ENCODE measurements at places on chromosomes 2 and 18. TPM values are rescaled to one million over a fixed set of nuclear protein-coding genes. Genes with fewer than 3 reads are reported as not detected.

Gene MOCOS
- 0.66 TPM for total RNA-seq

Gene ABCA12
- total RNA-seq, result 0.05 TPM

Gene CCDC141
- 160 TPM for total RNA-seq

Gene FHOD3
- total RNA-seq, result 1.5 TPM

Gene PRSS56
- total RNA-seq, result not detected

Gene MATN3
- 38.5 TPM for total RNA-seq

Gene MAP3K19
- not detected for total RNA-seq

Gene CFAP53
- 0.37 TPM for total RNA-seq

Gene XIRP2
- not detected for total RNA-seq

Gene RGPD3
- 0.25 TPM for total RNA-seq

Gene CXCR4
- total RNA-seq, result 454 TPM

Gene PRKAG3
- not detected for total RNA-seq

GRCh38 chr2:86233436-86233835, 34.2 kb downstream of the MRPL35 start:
- no peaks in the 10 kb centered on the region for H3K36me3 ChIP-seq
- no peak for DNase-seq
- H3K27me3 ChIP-seq, result no peaks in the 10 kb centered on the region
- H3K4me1 ChIP-seq, result no peaks in the 10 kb centered on the region
- H3K4me3 ChIP-seq, result no peak overlapping the region
- H3K27ac ChIP-seq, result no peak overlapping the region

DNA sequence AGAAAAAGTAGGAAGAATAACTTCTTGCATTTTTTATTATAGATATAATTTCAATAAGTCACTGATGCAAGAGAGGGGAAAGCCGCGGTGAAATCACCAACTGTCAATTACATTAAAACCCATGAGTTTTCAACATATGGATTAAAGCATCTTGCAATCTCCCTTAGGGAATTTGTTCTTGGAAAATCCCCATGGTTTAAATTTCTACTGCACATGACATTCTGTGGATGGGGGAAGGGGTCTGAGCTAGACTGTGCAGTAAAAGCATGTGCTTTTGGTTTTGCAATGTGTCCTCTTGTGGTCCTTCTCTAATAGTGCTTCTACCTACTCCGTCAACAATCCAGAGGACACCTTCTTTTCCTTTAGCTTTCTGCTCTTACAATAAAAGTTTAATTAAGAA, 894.0 kb downstream of the DCDC2C start:
- no peaks in the 10 kb centered on the region for H3K27me3 ChIP-seq
- no peak for DNase-seq
- H3K4me3 ChIP-seq, result no peak overlapping the region

DNA sequence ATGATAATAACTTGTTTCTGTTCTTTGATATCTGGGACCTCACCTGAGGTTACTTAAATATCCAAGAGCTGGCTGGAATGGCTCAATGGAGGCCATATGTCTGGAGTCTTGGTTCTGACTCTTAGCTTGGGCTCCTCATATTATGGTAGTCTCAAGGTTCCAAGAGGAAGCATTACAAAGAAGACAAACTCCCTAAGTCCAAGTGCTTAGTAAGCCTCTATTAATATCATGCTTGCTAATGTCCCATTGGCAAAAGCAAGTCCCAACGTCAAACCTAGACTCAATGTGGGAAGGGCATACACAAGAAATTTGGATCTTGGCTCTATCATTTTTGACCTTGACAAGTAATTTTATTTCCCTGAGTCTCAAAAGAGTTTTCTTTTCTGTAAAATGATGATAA, 49.2 kb upstream of the SPOPL start:
- H3K4me1 ChIP-seq, result peaks cover 17% of the 10 kb centered on the region
- no peak overlapping the region for H3K4me3 ChIP-seq
- no peaks in the 10 kb centered on the region for H3K36me3 ChIP-seq
- H3K27me3 ChIP-seq, result no peaks in the 10 kb centered on the region

DNA sequence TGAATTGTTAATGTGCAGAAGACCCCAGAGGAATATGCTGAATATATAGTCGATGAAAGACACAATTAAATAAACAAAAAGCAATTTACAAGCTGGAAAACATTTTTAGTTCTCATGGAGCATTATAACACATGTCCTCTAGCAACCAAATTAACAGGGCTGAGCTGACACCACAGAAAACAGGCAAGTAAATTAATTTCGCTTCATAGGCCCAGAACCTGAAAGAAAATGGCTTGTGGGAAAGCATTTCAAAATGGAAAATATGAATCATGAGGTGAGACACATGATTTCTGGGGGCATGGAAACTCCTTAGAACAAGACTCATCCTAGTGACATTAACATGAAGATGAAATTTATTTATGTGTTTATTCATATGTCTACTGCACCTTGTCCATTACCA, 25.0 kb upstream of the RNF152 start:
- H3K4me3 ChIP-seq, result no peak overlapping the region
- no peaks in the 10 kb centered on the region for H3K27me3 ChIP-seq
- no peak for DNase-seq
- H3K4me1 ChIP-seq, result no peaks in the 10 kb centered on the region
- H3K36me3 ChIP-seq, result no peaks in the 10 kb centered on the region
- no peak overlapping the region for H3K27ac ChIP-seq

DNA sequence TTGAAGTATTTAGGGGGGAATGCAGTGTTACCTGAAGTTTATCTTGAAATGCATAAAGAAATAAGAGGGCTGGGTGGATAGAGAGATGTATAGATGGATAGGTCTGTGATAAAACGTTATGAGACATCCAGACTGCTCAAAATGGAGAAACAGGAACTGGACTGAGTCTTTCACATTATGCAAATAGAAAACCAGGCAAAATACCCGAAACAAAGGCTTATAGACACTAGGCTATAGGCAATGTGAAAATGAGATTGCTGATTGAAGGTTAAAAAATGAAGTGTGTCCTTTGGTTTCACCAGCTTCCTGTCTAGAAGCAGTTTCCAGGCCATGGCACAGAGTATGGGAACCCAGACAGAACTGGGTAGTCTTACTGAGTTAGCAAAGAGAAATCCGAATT, 24.9 kb upstream of the SLC3A1 start:
- no peak for DNase-seq
- no peaks in the 10 kb centered on the region for H3K36me3 ChIP-seq
- peaks cover 5% of the 10 kb centered on the region for H3K4me1 ChIP-seq
- H3K27me3 ChIP-seq, result no peaks in the 10 kb centered on the region

DNA sequence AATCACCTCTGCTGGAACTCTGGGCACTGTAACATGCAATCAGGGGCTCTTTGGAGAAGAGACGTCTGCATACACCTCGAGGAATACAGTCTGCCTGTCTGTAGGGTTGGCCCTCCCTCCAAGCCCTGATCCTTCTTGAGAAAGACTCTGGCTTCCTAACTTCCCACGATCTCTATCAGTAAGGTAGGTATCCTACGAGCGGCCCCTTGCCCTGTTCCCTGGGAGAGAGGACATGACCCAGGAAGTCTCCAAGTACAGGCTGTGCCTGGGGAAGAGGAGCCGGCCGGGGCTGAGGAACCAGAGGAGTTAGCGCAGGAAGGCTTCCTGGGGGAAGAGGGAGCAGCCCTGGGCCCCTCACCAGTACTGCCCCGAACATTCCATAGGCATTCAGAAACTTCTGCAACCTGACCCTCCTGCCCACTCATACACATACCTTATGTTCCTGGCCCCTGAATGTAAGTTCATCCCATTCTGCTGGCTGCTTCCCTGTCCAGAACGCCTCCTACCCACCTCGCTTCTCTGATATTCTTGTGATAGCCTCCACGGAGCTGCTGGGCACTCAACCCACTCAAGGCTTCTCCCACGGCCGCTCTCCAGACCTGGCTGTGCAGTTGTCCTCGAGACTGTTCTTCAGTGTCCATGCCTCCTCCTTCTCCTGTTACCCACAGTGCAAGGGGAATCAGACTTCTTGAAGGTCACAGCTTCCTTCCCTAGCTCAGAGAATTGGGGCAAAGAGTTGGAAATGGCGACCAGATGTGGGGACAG, 116.1 kb downstream of the CYP26B1 start:
- H3K4me3 ChIP-seq, result no peak overlapping the region
- H3K4me1 ChIP-seq, result no peaks in the 10 kb centered on the region
- DNase-seq, result peak; percentile 46
- H3K27ac ChIP-seq, result no peak overlapping the region

- H3K4me1 ChIP-seq, result no peaks in the 10 kb centered on the region
- no peak overlapping the region for H3K27ac ChIP-seq
- H3K36me3 ChIP-seq, result no peaks in the 10 kb centered on the region
- no peaks in the 10 kb centered on the region for H3K27me3 ChIP-seq
These were observed 590.2 kb upstream of the SETBP1 start for GRCh38 chr18:44090453-44090852.

GRCh38 chr2:95349568-95350322, 52.6 kb downstream of the KCNIP3 start:
- H3K4me3 ChIP-seq, result no peak overlapping the region
- DNase-seq, result no peak
- H3K36me3 ChIP-seq, result no peaks in the 10 kb centered on the region

- H3K4me3 ChIP-seq, result no peak overlapping the region
- H3K27me3 ChIP-seq, result no peaks in the 10 kb centered on the region
- H3K36me3 ChIP-seq, result no peaks in the 10 kb centered on the region
These were observed 80.3 kb upstream of the GATA6 start for GRCh38 chr18:22088996-22089640.

- peak; percentile 51 for DNase-seq
- H3K36me3 ChIP-seq, result no peaks in the 10 kb centered on the region
- H3K4me1 ChIP-seq, result no peaks in the 10 kb centered on the region
- H3K27ac ChIP-seq, result no peak overlapping the region
- no peak overlapping the region for H3K4me3 ChIP-seq
These were observed 107.3 kb upstream of the ANKRD30BL start for GRCh38 chr2:132268977-132269523.

DNA sequence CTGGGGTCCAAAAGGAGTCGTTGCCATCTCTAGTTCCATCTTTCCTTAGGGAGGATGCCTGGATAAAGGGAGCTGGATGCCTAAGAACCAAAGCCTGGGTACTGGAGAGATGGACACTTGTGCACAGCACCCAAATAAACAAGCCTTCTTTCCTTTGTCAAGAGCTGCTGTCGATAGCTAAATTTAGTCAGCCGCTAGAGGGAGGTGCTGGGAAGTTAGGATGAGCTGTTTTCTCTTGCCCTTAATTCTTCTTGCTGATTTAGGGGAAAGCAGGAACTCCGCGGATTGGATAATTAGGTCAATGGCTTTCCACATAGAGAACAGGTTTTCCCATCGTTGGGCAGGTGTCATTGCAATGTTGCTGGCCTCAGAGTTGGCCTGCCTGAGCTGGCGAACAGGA, 30.9 kb upstream of the SERPINB12 start:
- H3K36me3 ChIP-seq, result no peaks in the 10 kb centered on the region
- H3K4me3 ChIP-seq, result no peak overlapping the region

DNA sequence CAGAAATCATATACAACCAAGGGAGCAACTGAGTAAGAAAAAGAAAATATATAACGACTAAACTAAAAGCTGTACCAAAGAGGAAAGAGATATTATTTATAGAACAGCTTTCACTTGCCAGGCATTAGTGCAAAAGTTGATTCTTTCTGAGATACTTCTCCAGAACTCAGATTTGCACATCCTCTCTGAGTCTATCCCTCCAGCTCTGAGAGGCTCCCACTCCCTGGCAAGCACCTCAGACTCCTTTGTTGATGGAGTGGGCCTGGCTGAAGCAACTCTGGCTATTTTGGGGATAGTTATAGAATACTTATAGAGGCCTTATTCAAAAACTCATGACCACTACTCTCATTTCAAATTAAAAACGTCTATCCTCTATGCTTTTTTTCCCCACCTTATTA, 501.6 kb upstream of the TNP1 start:
- H3K27me3 ChIP-seq, result no peaks in the 10 kb centered on the region
- no peaks in the 10 kb centered on the region for H3K36me3 ChIP-seq
- no peak overlapping the region for H3K27ac ChIP-seq
- H3K4me3 ChIP-seq, result no peak overlapping the region

DNA sequence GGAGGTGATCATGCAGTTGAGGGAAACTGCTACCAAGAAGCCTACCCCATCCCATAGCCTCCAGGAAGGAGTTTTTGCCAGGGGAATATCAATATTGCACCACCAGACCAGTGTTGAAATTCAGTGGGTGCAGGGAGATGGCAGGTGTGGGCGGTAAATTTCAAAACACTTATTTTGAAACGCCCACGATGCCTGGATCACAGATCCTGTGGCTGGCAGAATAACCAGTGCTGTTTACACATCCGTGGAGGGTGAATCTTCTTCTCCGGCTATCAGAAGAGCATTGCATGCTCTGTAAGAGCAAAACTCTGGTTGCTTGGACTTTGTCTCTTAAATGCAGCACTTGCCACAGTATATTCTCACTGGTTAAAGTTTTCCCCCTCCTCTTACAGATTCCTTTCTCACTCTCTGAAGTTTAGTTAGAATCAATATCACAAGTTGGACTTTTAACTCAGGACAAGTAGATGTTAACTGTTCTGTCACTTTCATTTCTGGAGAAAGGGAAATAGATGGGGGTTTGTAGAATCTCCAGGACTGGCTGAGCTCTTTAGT, 70.5 kb upstream of the ZCCHC2 start:
- no peak overlapping the region for H3K27ac ChIP-seq
- no peaks in the 10 kb centered on the region for H3K27me3 ChIP-seq
- no peaks in the 10 kb centered on the region for H3K36me3 ChIP-seq
- no peak overlapping the region for H3K4me3 ChIP-seq
- DNase-seq, result no peak

DNA sequence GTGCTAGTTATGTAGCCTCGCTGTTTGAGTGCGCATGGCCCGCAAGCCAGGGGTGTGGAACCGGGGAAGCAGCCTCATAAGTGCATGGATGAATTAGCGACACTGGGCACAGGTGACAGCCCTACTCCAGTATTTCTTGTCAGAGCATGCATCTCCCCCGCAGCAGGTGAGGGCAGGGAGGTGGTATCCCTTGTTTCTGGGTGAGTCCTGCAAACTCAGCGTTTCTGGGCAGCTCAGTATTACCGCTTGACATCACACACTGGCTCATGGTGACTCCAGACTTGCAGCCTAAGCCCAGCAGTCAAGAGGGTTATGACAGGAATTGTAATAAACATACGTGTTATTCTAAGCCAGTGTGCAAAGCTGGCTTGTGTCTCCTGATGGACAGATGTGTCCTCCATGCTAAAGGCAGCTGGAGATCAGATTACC, 2.5 kb downstream of the CABLES1 start:
- peaks cover 18% of the 10 kb centered on the region for H3K27me3 ChIP-seq
- peak overlapping the region; percentile 85 for H3K4me3 ChIP-seq
- H3K36me3 ChIP-seq, result no peaks in the 10 kb centered on the region
- H3K4me1 ChIP-seq, result peaks cover 7% of the 10 kb centered on the region

- H3K27me3 ChIP-seq, result no peaks in the 10 kb centered on the region
- H3K4me3 ChIP-seq, result no peak overlapping the region
- peak; percentile 53 for DNase-seq
These were observed 1.7 kb downstream of the PFN4 start for GRCh38 chr2:24121469-24121868.

- H3K27ac ChIP-seq, result no peak overlapping the region
- H3K36me3 ChIP-seq, result no peaks in the 10 kb centered on the region
- peaks cover 9% of the 10 kb centered on the region for H3K4me1 ChIP-seq
- H3K27me3 ChIP-seq, result no peaks in the 10 kb centered on the region
- no peak overlapping the region for H3K4me3 ChIP-seq
- DNase-seq, result no peak
These were observed 324.1 kb upstream of the THUMPD2 start for GRCh38 chr2:40103163-40103562.

DNA sequence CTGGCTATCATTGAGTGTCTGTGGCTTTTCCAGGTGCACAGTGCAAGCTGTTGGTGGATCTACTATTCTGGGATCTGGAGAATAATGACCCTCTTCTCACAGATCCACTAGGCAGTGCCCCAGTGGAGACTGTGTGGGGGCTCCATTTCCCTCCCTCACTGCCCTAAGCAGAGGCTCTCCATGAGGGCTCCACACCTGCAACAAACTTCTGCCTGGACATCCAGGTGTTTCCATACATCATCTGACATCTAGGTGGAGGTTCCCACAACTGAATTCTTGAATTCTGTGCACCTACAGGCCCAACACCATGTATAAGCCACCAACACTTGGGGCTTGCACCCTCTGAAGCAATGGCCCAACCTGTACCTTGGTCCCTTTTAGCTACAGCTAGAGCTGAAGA, 775.4 kb upstream of the CDH2 start:
- H3K27ac ChIP-seq, result no peak overlapping the region
- DNase-seq, result no peak
- H3K4me3 ChIP-seq, result no peak overlapping the region
- H3K4me1 ChIP-seq, result no peaks in the 10 kb centered on the region
